ENCODE measurements at places on chromosomes 3 and 15.

- no peak overlapping the region for H3K4me3 ChIP-seq
- no peak overlapping the region for H3K27ac ChIP-seq
- no peaks in the 10 kb centered on the region for H3K36me3 ChIP-seq
- no peak for DNase-seq
- no peaks in the 10 kb centered on the region for H3K27me3 ChIP-seq
These were observed 135.2 kb downstream of the TMCC1 start for GRCh38 chr3:129758306-129758705.

GRCh38 chr15:39939487-39940452 lies 5.9 kb downstream of the EIF2AK4 start:
- peaks cover 25% of the 10 kb centered on the region for H3K36me3 ChIP-seq
- peak overlapping the region; percentile 47 for H3K27ac ChIP-seq
- H3K4me1 ChIP-seq = peaks cover 31% of the 10 kb centered on the region
- no peak for DNase-seq
- H3K27me3 ChIP-seq = no peaks in the 10 kb centered on the region
- H3K4me3 ChIP-seq = no peak overlapping the region

DNA sequence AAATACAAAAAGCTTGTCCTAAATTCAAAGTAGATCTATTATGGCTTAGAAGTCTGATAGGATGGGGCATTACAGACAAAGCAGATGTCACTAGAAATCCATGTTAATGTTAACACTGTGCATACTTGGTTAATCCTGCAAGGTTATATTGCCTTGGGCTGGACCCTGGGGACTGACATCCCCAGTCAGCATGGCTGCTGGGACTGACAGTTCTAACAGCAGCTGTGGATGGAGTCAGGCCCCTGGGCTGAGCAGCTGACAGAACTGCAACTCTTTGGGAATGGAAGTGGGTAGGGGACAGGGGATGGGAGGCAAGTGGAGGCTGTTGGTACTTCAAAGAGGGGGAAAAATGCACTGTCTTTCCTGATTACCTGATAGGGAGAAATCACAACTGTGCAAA lies 7.5 kb downstream of the P2RY1 start:
- no peak overlapping the region for H3K4me3 ChIP-seq
- H3K36me3 ChIP-seq = no peaks in the 10 kb centered on the region
- no peaks in the 10 kb centered on the region for H3K27me3 ChIP-seq
- DNase-seq = no peak
- H3K4me1 ChIP-seq = peaks cover 4% of the 10 kb centered on the region

- H3K36me3 ChIP-seq = no peaks in the 10 kb centered on the region
- no peak for DNase-seq
These were observed 943.8 kb downstream of the VGLL3 start for GRCh38 chr3:86047161-86047560.

Measured in transverse colon (tissue), 4 donors.